ENCODE measurements at places on chromosomes 2 and 18. TPM values are rescaled to one million over a fixed set of nuclear protein-coding genes. Genes with fewer than 3 reads are reported as not detected.
A peak's percentile ranks its signal among the peaks of the same experiment; 100 is the strongest.

OXER1 gene
- total RNA-seq: 5.9 TPM

COL5A2 gene
- 11.6 TPM for total RNA-seq

CYP27C1 gene
- total RNA-seq: 0.08 TPM

DNA sequence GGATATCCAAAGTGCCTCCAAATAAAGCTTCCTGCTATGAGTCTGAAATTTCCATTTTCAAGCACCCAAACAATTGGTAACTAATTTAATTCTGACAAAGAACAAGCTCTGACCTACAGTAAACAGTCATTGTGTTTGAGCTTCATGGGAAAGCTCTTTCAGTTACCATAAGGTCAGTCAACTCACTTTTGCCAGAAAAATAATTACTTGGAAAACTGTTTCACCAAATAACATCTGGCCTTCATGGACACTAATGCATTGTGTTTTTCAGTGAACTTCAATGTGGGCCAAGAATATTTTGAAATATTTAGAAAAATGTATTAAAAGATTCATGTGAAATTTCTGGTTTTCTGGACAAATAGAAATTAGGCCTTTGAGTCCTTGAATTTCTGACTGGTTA is 369.9 kb downstream of the GALR1 start:
- H3K27ac ChIP-seq: no peak overlapping the region
- H3K4me3 ChIP-seq: no peak overlapping the region
- DNase-seq: no peak
- H3K27me3 ChIP-seq: no peaks in the 10 kb centered on the region
- no peaks in the 10 kb centered on the region for H3K4me1 ChIP-seq
- no peaks in the 10 kb centered on the region for H3K36me3 ChIP-seq

DNA sequence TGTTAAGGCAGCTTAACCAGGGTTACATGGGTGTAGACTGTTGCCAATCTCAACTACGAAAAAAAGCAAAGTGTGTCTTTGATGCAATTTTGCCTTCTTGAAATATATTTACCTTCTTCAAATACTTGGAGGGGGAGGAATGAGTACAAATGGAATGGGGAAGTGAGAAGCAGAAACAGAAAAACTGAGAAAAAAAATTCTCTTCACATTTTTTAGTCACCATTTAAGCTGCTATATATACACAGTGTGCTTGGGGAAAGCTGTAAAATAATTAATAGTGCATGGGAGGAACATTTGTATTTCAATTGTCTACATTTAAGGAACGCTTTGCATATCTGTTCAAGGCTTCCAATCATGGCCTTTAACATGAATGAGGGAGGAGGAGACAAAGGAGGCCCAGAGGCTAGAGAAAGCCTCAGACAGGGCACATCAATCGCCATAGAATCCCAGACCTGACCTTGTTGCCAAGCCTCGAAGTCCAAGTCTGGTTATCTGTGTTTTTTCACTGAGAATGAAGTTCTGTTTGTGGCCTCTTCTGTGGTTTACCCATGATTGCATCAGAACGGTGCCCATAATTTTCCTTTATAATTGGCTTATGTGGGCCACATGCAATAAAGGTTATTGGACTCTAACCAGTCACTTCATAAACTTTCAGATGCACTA is 158.6 kb downstream of the PIK3C3 start:
- no peaks in the 10 kb centered on the region for H3K27me3 ChIP-seq
- DNase-seq: no peak

GRCh38 chr18:50786864-50787263 is 33.0 kb downstream of the MRO start:
- H3K4me3 ChIP-seq: no peak overlapping the region
- H3K27me3 ChIP-seq: no peaks in the 10 kb centered on the region
- H3K4me1 ChIP-seq: peaks cover 8% of the 10 kb centered on the region
- DNase-seq: no peak
- no peaks in the 10 kb centered on the region for H3K36me3 ChIP-seq

- H3K4me1 ChIP-seq: peaks cover 11% of the 10 kb centered on the region
- H3K36me3 ChIP-seq: no peaks in the 10 kb centered on the region
- no peaks in the 10 kb centered on the region for H3K27me3 ChIP-seq
- no peak overlapping the region for H3K27ac ChIP-seq
Measured at GRCh38 chr2:230863031-230863430, 1.7 kb upstream of the ITM2C start.

DNA sequence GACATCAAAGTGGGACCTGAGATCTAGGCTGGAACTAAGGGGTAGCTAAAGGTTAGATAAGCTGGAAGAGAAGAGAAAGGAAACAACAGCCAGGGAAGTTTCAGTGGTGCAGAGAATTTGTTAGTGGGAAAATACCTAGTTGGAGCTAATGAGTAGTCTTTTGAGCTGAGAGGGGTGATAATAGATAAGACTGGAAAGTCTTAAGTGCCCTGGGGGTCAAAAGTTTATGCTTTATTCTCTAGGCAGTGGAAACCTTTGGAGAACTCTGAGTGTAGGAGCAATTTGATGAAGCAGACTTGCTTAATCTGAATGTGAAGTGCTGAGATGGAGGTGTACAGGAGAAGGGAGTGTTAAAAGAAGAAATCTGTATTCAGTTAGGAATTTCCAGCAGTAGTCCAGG is 90.8 kb downstream of the CPS1 start:
- no peaks in the 10 kb centered on the region for H3K27me3 ChIP-seq
- H3K4me1 ChIP-seq: no peaks in the 10 kb centered on the region
- no peak overlapping the region for H3K4me3 ChIP-seq
- H3K36me3 ChIP-seq: peaks cover 85% of the 10 kb centered on the region
- no peak for DNase-seq

- H3K4me1 ChIP-seq: peaks cover 20% of the 10 kb centered on the region
- peak; percentile 76 for DNase-seq
- H3K27me3 ChIP-seq: no peaks in the 10 kb centered on the region
- peak overlapping the region; percentile 69 for H3K27ac ChIP-seq
- H3K4me3 ChIP-seq: no peak overlapping the region
- no peaks in the 10 kb centered on the region for H3K36me3 ChIP-seq
Measured at GRCh38 chr18:22113144-22113844, 56.1 kb upstream of the GATA6 start.

All from liver (tissue), 10 donors.